ENCODE measurements at places on chromosomes 2 and 18.

DNA sequence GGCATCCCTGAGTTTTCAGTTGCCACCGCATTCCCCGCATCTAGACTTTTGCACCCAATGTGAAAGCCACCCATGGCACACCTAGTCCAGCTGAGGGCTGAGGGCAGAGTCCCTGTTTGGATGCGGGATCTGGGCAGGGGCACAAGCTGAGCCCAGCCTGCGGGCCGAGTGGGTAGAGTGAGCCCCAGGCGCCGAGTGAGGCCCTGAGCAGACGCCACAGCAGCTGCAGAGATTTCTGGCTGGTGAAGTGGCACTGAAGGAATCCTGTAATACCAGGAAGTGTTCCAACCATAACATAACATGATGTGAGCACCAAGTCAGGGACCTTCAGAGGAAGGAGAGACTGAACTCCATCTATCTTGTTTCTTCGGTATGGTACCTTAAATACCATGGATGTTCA lies 27.7 kb upstream of the FRZB start:
- DNase-seq, result no peak

DNA sequence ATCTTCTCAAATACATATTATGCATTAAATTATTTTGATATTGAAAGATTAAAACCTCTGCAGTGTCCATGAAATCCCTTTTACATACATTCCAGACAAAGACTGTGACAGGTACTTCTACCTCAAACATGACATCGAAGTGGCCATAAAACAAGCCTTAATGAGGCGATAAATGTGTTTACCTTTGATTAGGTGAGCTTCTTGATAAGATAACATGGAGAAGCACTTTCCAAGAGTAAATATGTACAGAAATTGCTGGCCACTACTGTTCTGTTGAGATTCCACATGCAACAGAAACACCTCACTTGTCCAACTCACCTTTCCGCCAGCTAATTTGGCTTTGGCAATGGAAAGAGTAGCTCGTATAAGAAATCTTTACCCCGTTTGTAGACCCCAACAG lies 55.2 kb downstream of the ZEB2 start:
- DNase-seq, result no peak

DNA sequence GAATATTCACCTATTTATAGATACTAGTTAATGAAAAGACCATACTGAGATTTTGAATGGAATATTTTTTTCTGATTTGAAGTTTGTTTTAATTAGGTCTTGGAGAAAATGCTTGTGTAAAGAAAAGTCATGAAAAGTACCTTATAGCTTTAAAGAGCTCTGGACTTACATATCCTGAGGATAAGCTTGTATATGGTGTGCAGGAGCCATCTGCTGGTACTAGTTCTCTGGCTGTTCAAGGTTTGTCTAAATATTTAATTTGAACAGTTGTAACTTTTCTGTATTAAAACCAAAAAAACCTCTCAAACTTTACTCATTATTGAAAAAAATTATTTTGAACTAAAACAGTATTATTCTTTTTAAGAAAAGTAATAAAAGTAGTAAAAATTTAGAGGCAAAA lies 50.1 kb downstream of the UBR3 start:
- DNase-seq, result no peak

DNA sequence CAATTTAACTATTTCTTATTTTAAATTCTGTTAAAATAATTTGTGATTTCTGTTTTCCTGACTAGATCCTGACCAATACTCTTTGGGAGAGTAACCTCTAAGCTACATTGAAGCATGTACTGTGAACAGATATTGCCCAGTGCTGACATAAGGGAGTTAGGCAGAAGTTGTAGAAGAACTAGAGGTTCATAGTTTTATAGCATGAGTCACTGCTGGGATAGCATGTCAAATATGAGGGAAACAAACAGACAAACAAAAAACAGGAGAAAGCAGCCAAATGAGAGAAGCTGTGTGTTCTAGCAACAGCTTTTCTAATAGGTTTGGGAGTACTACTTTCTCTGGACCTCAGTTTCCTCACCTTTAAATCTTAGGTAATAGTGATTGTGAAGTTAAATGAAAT lies 72.4 kb downstream of the CERS6 start:
- DNase-seq, result no peak

DNA sequence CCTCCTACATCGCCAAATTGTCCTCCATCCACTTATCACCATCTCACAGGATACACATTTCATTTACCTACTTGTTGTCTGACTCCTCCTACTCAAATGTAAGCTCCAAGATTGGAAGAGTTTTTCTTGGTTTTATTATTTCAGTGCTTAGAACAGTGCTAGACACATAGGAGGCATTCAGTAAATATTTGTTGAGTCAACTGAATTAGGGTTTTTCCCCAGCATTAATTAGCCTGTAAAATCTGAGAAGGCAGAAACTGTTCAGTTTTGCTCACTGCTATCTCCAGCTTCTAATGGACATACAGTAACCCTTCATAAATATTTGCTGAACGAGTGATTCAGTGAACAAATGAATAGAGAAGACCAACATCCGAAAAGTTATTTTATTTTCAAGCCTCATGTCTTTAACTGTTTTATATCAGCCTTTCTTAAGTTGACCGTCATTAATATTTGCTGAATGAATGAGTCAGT lies 800 bp downstream of the TTC21B start:
- no peak for DNase-seq

GRCh38 chr2:12363138-12363537 lies 353.6 kb upstream of the TRIB2 start:
- no peak for DNase-seq

- DNase-seq, result no peak
These were observed 95.4 kb downstream of the ITGB1BP1 start for GRCh38 chr2:9327873-9328352.

DNA sequence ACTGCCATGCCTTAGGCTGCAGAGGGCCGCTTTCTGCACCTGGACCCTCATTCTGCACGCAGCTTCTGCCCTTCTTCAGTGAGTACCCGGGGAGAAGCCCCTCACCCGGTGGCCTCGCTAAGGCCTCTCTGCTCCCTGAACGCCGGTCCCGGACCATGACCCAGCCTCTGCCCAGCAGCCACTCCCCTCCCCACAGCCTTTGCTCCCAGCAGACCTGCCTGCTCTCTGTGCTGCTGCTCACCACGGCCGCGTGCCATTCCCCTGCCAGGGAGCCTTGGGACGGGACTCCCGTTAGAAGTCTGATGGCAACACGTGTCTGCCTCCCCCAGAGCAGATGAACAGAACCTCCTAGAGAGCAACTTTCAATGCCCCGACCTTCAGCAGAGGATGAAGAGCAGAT lies 282.8 kb downstream of the NDUFA10 start:
- DNase-seq, result no peak

- no peak for DNase-seq
These were observed 164.9 kb upstream of the SCN7A start for GRCh38 chr2:166658901-166659300.

GRCh38 chr2:84846041-84846663 lies 34.7 kb downstream of the TRABD2A start:
- DNase-seq, result no peak

- no peak for DNase-seq
These were observed 369.3 kb upstream of the KCNH7 start for GRCh38 chr2:163207693-163208370.

GRCh38 chr2:231227310-231228162 lies 29.1 kb downstream of the ARMC9 start:
- peak; percentile 34 for DNase-seq

DNA sequence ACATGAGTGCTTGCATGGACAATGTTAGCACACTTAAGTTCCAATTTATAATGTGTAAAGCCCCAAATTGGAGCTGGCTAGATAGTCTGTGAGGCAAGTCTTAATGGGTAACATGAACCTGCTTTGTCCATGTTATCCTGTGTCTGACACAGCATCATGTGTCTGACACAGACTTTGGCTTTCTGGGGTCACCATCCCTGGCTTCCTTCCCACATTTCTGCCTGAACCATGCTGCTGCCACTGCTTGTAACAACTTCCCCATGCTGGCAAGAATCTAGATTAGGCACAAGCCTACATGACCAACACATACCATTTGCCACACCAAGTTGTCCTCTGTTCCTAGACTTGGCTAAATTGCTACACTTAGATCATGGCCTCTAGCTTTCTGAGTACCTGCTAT lies 49.8 kb upstream of the ZBTB7C start:
- DNase-seq, result no peak

DNA sequence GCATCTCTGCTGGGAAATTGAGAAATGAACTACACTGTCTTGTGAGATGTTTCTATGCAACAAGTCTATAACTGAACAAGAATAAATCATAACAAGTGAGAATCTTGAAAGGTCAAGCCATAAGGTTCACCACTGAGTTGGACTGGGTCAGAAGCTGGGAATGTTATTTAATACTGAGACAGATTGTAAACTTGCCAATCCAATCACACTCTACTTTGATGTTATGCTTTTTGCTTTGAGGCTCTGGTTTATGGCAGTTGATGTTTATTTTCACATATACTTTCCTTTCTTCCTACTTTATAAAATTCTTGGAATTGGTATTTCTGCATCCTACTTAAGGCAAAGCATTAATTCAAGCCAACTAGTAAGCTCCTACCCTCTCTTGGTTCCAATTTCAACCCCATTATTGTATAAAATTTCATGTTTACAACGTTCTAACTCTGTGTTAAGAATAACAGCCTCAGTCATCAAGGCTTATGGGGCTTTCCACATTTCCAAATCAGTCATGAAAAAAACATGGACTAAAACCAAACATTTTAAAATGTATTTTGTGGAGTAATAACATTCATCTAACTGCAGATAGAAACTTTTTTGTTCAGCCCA lies 533.4 kb downstream of the NYAP2 start:
- DNase-seq, result no peak

GRCh38 chr2:2641541-2642410 lies 310.7 kb upstream of the MYT1L start:
- DNase-seq, result no peak

- DNase-seq, result no peak
These were observed 2.4 kb downstream of the MRPL44 start for GRCh38 chr2:223959688-223960087.

DNA sequence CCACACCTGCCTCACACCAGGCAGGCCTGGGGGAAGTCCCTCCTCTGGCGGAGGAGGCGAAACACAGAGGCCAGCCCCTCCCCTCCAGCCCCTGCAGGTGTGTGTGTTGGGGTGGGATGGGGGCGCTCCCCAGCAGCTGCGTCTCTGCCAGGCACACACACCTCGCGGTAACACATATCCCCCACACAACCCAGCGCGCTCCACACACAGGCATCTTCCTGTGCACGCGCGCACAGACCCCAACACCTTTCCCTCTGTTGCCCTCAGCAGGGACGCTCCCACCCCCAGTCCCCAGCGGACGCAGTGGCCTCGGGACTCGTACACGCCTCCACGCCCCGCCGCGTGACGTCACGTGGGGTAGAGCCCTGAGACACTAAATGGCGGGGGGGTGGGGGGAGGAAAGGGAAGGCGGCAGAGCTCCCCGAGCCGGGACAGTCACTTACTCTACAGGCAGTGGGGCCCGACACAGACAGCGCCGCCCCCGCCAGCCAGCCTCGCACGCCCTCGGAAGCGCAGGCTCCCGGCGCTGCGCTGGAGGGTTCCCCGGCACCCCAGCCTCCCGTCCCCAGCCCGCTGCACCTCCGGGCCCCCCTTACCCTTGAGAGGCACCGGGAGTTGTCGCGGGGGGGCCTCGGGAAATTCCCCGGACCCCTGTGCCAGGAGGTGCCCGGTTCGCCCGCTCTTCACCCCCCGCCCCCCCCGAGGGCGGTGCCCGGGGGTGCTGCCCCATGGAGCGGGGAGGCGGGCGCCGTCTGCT lies at the start of gene WNT10A:
Gene WNT10A, plus strand, starts transcription at position 751 of the 757 bp plus-strand sequence. CDS start 144 bp downstream, outside the sequence.
- peak; percentile 78 for DNase-seq

DNA sequence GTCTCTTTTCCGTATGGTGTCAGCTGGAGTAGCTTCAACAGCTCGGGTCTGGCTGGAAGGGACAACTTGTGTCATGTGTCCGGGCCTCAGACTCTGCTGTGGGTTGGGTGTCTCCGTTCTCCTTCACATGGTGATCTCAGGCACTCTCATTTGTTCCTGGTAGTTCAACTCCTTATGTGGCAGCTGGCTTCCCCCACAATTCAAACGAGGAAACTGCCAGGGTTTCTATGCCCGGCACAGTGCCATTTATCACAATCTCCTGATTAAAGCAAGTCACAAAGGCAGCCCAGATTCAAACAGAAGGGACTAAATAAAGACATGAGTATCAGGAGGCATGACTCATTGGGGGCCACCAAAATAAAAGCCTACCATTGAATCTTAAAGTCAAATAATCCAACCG lies 22.7 kb downstream of the MRO start:
- no peak for DNase-seq

DNA sequence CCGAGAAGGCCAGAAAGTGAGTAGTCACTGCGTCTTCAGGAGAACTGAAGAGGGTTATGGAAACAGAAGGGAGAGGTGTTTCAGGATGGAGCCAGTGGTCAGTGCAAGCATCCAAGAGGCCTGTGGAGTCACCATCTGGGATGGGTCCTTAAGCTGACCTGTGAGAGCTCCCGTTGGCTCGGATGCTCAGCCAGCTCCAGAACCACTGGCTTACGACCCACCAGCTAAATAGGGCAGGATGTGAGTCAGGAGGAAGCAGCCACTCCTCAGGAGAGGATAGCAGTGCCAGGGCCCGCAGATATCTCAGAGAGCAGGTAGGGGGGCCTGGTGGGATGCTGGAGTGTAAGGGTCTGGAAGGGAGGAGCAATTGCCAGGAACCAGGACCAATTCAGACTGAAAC lies 63.1 kb upstream of the B3GNT7 start:
- no peak for DNase-seq

DNA sequence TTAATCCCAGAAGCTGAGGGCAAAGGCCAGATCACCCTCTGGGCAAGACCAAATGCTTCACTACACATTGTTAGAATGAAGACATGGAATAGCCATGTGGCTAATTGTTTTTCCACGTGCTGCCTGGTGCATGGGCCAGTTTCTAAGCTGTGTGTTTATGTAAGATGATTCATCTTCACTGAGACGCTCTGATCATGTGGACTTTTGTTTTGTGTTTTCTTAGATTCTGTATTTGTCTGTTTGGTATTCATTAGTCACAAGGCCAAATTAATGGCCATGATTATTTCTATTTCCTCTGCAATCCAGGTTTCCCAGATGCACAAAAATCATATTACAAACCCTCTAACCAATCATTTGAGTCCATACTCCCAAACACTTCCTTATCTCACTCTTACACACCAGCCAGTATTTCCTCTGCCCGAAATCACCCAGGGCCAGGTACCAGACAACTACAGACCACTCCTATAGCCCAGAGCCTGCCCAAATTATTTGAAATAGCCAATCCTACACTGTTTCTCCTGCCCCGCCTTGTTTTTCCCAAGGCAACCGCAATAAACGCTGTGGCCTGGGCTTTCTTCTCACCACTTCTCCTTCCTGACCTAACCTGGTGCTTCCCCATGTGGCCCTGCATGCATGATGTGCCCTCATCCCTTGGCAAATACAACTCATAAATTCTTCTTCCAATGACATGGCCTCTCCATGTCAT lies 94.2 kb upstream of the SP3 start:
- DNase-seq, result no peak

GRCh38 chr2:30178618-30179434 lies 32.0 kb downstream of the YPEL5 start:
- DNase-seq, result no peak

DNA sequence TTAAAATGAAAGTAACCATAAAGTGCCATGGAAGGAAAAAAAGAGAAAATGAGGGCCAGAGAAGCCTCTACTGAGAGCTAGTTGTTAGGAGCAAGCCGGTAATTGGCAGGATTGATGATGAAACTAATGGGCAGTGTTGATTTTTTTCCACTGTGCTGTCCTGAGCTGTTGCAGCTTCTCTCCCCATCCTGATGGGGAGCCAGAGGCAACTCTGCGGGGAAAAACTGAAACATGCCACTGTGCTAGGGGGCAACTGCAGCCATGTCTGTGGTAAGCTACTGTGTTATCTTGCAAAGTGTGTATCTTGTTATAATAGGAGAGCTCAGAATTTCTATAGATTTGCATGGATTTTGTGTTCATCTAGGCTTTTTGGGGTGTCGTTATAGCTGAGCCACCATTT lies 487.9 kb downstream of the STK39 start:
- DNase-seq, result no peak

All from stimulated activated naive CD8-positive, alpha-beta T cell treated with anti-CD3 and anti-CD28 coated beads, Interleukin-15, Interleukin-2, amounts not matched to agents 100 U/mL and 50 U/mL, for 24 hours (primary cell).